ENCODE measurements at places on chromosomes 5 and 9. TPM values are rescaled to one million over a fixed set of nuclear protein-coding genes. Genes with fewer than 3 reads are reported as not detected.

DNA sequence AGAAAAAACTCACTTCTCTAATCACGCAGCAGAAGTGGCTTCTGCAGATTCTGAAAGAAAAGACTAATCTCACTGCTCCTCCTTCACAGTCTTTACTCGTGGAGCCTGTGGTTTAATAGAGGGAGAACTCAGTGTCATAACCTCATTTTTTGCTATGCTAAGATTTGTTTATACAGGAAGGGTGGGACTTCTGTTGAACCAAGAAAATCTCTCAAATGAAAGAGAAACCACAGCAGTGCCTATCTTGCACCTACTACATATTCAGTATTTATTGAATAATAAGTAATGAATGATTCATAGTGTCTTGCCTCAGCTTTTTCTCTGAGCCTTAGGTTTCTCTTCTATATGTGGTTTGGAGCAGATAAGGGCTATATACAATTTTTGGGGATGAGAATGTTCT lies 136.1 kb upstream of the DMAC1 start:
- DNase-seq: no peak

- no peak for DNase-seq
Observed at GRCh38 chr5:86780018-86780417, 162.3 kb downstream of the COX7C start.

DNA sequence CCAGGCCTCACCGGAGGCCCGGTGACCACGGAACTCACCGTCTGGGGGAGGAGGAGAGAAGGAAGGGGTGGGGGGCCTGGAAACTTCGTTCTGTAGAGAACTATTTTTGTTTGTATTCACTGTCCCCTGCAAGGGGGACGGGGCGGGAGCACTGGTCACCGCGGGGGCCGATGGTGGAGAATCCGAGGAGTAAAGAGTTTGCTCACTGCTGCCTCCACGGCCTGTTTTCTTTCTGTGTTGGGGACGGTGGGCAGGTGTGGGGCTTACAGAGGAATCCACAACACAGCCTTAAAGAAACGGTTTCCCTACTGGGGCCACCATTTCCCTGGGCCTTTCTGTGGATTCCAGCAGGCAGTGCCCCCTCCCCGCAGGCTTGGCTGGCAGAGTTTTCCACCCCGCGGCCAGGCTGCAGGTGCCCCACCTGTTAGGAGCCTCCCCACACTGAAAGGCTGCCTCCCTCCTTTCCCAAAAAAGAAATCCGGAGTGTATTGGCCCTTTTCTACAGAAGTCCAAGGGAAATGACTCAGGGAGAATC lies 80.8 kb downstream of the NTNG2 start:
- DNase-seq: no peak

GRCh38 chr9:98457726-98458370 lies 202.4 kb upstream of the TBC1D2 start:
- DNase-seq: no peak

GRCh38 chr9:4259489-4259888 lies 40.4 kb downstream of the GLIS3 start:
- DNase-seq: no peak

DNA sequence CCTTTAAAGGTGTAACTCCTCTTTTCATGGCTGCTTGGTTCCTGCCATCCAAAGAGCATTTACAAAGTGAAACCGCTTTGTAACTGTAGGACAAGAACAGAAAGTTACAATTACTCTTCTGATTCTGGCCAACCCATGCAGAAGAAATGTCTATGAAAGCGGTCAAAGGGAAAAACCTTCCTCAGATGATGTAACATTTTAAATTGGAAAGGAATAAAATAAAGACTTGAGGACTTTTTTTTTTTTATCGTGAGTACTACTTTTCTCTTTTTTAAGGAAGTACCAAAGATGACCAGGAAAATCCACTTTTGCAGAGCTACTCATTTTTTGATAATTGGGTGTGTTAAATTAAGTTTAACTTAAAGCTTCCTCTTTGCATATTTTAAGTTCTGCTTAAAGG lies 13.0 kb upstream of the C9orf72 start:
- no peak for DNase-seq

- DNase-seq: peak; percentile 46
Observed at GRCh38 chr5:132427281-132428146, 58.0 kb downstream of the SLC22A5 start.

- no peak for DNase-seq
Observed at GRCh38 chr5:177435847-177436536, 9.5 kb downstream of the GRK6 start.

DNA sequence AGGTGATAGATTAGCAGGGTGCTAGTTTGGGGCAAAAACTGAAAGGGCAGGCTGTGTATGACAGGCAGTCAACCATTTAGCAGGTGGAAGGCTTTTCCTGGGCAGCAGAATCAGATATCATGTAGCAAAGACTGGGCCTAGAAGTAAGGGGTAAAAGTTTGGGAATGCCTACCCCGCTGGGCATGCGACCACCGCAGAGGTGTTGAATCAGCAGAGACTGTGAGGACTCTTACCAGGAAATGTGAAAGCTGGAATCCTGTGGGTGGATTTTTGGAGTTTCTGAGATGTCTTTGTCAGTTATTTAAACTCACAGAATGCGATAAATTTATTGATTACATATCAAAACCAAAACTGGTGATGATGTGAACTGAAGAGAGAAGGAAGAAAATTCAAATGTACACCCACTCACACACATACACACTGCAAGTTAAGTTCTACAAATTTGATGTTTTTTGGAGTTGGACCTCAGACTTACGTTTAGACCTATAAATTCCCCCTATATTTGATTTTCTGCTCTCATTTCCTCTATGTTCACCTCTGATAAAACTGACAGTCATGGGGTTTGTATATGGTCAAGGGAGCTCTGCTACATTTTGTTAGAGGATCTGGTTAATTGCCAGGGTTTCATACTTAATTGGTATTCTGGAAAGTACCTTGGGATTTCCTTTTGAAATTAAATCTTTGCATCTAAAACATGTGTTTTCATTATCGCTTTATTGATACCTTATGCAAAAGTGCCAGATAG lies 333.6 kb downstream of the CSNK1G3 start:
- DNase-seq: no peak

- DNase-seq: no peak
Observed at GRCh38 chr5:179276838-179277395, 68.3 kb downstream of the ADAMTS2 start.

GRCh38 chr5:43156388-43156787 lies 35.6 kb upstream of the NIM1K start:
- DNase-seq: no peak

GRCh38 chr5:65142016-65142415 lies 339.7 kb downstream of the ADAMTS6 start:
- no peak for DNase-seq

DNA sequence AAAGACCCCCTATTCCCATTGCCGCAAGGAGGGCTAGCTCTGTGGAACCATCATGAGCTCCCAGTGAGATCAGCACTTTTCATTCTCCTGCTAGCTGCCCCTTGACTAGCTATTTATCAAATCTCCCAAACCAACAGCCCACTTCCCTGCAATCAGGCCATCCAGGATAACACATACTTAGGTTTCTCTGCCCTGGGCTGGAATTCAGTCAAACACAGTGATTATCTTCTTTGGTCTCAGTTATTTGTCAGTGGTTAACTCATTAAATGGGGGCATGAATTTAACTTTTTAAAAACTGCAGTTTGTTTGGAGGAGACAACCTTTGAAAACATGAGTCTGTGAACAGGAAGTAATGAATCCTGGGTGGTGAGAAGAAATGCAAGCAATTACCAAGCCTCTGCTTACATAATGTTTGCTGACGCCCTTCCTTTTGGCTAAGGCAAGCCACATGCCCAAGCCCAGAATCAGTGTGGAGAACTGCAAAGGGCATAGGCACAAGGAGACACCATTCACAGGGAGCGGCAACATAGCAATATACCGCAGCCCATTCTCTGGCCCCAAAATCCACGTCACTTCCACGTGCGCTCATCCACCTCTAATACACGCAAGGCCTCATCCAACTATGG lies 275.0 kb downstream of the DRD1 start:
- DNase-seq: no peak

The ZMAT2 gene
- 18.5 TPM for total RNA-seq

DNA sequence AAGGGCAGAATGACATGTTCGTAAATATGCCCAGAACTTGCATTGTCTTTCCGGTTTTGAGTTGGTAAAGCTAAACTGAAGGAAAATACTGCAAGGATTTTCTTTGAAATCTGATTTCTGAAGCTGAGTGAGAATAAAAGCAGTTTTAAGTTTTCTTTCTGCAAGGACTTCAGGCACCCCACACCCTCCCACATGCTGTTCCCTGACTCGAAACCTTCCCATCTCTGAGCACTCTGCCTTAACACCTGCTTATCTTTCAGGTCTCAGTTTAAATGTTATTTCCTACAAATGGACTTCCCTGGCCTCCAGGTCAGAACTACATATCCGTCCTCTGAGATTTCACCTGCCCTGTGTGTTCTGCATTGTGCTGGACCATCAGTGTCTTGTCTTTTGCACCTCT lies 93.8 kb downstream of the KLHL3 start:
- no peak for DNase-seq

The TMC1 gene
- total RNA-seq: not detected

The PIP5K1B gene
- total RNA-seq: 24.5 TPM

DNA sequence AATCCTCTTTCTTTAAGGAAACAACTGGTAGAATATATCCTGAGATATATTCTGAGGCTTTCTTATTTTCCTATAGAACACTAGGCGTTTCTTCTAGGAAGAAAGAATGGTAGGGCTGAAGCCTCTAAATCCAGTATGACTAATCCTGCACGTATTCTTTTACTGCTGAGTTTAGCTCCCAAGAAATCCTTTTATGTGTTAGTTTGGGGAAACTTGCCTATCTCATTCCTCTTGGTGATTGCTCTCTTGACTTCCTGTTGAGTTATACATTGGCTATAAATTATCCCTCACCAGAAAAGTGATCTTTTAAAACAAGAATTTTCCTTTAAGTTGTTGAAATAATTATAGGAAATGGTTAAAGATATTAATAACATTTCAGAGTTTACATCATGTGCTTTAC lies 422.9 kb downstream of the TMEM161B start:
- DNase-seq: no peak

The RNF180 gene
- total RNA-seq: 17.4 TPM

The HSD17B4 gene
- 357 TPM for total RNA-seq

- DNase-seq: no peak
Observed at GRCh38 chr5:81626524-81626923, 124.4 kb downstream of the SSBP2 start.

DNA sequence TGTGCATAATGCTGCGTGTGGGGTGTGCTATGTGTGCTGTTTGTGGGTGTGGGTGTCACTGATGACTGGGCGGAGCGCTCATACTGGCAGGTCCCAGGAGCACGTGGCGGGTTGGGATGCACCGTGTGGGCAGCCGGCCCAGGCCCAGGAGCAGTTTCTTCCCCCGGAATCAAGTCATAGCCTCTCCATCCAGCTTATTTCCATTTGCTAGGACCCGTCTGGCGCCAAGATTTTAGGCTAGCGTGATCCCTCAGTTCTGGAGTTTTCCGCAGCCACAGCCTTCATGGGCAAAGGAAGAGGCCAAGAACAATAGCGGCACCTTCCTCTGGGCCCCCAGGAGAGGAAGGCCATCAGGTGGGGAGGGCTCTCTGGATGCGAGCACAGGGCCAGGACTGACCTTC lies 43.3 kb upstream of the NEURL1B start:
- no peak for DNase-seq

The DAB2 gene
- total RNA-seq: 144 TPM

DNA sequence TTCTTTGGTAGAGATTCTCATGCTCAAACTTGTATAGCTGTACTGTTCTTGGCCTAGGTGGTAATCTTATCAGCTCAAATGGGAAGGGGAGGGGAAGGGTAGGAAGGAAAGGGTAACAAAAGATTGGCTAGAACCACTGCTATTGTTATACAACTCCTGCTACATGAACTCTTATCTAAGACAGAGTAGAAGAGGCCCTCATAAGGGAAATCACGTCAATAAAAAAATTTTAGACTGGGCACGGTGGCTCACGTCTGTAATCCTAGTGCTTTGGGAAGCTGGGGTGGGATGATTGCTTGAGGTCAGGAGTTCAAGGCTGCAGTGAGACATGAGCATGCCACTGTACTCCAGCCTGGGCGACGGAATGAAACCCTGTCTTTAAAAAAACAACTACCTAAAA lies 15.9 kb downstream of the STOM start:
- DNase-seq: no peak

The EDIL3 gene
- total RNA-seq: 16.8 TPM

- no peak for DNase-seq
Observed at GRCh38 chr5:100904259-100904861, 1.3 kb upstream of the ST8SIA4 start.

DNA sequence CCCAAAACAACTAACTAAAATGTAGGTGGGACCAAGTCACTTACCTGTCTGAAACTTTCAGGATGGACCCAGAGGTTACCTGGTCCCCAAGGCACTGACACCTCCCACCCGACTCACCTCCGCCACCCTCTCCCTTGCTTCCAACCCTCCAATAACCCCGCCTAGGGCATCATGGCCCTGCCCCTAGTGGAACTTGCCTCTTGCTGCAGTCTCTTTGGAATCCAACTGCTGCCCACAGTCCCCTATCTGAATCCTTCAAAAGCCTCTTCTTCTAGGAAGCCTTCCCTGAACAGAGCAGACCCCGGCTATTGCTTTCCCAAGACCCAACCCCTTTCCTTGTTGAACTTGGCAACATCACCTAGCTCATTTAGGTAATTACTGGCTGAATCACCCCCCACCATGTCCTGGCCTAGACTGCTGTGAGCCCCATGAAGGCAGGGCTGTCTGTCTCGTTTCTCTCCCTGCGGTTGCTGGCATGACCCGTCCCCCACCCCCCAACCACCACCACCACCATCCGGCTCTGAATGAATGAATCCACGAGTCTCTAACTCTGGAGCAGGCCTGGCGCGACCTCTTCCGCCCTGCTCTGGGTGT lies 9.4 kb downstream of the CRB2 start:
- DNase-seq: no peak

DNA sequence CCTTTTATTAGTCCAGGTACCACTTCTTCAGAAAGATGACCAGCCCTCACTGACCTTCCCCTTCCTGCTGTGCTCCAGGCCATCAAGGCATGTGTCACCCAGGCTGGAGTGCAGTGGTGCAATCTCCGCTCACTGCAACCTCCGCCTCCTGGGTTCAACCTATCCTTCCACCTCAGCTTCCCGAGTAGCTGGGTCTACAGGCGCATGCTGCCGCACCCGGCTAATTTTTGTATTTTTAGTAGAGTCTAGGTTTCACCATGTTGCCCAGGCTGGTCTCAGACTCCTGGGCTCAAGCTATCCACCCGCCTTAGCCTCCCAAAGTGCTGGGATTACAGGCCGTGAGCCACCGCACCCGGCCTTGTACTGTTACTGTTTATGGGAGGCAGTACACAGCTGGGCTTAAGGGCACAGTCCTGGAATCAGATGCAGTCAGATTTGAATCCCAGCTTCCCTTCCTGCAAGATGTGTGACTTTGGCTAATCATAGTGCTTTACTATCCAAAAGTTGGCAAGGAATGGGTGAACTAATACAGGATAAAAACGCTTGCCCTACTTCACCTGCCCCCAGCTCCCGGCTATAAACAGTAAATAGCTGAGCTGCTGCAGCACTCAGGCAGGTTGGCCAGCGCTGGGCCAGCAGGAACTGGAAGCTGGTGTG lies 483 bp upstream of the EIF4EBP3 start:
- DNase-seq: no peak

- DNase-seq: no peak
Observed at GRCh38 chr5:56422076-56422762, 189.1 kb upstream of the ANKRD55 start.

All from upper lobe of left lung (tissue), 6 donors.